ENCODE measurements at places on chromosomes 3 and 15.
A peak's percentile ranks its signal among the peaks of the same experiment; 100 is the strongest.

GRCh38 chr3:50265571-50265970 lies 3.4 kb upstream of the SEMA3B start:
- DNase-seq: no peak

- DNase-seq: no peak
These were observed 47.6 kb upstream of the ATP1B3 start for GRCh38 chr3:141828890-141829289.

DNA sequence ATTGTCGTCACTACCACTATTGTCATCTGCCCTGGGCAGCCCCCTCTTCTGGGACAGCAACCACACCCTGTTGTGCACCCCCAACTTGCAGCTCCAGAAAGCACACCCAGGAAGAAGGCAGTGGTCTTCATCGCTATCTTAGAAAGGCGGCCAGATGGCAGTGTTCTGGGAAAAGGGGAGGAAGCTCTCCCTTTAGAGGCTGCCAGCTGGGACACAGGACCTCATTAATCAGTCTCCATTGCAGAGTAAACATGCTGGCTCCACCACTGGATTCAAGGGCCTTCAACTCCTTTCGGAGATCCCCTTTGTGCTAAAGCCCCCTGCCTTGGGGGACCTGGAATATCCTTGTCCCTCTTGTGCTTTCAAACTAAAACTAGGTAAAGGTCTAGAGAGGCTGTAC lies 199.3 kb upstream of the LINGO1 start:
- peak; percentile 48 for DNase-seq

DNA sequence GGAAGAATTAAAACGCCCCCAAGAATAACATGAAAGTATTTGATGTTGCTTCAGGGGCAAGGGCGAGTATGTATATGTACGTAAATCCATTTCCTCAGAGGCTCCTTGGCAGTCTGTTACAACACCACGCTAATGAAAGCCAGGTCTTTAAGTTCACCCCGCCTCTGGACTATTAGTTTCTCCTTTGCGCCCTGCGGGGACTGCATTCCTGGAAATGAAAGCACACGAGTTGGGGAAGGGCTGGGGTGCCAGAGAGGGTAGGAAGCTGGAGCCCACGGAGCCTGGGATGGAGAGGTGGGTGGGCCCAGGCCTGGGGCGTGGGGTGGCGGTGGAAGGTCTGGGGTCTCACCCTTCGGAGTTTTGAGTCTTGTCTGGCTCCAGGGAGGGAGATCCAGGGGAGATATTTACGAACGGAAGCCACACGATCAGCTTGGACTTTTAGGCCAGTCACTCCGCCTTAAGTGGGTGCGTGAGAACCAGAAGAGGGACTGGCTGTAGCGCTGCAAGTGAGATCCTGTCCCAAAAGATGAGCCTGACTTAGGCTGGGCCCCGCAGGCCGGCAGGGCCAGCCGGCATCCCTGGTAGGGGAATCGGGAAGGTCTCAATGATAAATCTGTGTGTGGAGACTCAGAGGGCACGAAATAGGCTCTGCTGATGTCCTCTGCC lies 1.6 kb upstream of the PLCL2 start:
- no peak for DNase-seq

GRCh38 chr3:136733317-136733833 lies 18.8 kb downstream of the STAG1 start:
- no peak for DNase-seq

DNA sequence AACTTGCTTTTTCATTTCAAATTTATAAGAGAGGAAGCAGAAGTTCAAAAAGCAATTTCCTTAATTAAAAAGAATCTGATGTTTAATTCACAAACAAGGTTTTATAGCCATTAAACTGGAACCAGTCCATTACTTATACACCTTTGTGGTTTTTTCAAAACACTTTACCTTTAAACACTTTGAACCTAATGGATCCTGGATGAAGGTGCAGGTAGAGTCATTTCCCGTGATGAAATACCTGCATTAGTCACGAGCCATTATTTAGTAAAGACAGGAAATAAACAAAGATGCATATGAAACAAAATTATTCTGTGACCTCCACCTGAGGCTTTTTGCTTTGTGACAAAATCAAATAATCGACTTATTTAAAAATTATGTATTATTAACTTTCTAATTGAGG lies 341.7 kb upstream of the UBE2E2 start:
- no peak for DNase-seq

GRCh38 chr15:32651229-32651837 lies 9.8 kb downstream of the SCG5 start:
- no peak for DNase-seq

GRCh38 chr15:89122505-89123180 lies 34.4 kb downstream of the ABHD2 start:
- DNase-seq: no peak

- no peak for DNase-seq
These were observed 63.6 kb downstream of the KBTBD12 start for GRCh38 chr3:127978636-127979035.

DNA sequence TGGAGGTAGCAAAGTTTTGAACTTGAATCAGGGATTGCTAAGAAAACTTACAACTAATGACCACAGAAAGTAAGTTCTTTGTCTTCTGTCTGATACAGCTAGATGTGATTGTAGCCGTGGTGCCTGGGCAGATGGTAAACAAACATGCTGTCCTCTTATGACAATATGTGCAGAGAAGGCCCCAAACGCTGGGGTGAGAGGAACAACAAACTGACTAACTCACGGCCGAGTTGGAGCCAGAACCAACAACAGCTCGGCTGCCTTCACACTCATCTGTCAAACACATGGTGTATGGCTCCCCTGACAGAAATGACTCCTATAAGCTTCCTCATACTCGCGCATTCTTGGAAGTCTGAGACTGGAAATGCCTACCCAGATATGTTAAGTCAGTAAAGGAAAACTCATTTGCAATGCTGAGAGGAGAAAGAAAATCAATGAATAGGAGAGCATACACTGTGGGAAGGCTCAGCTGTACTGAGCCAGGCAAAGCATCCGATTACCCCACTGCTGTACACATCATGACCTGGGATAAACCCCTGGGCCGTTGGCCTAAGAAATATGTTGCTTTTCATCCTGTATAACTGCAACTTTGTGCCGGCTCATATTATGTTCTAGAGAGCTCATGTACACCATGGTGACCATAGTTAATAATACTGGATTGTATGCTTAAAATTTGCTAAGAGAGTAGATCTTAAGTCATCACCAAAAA lies 5.7 kb downstream of the THBS1 start:
- no peak for DNase-seq

DNA sequence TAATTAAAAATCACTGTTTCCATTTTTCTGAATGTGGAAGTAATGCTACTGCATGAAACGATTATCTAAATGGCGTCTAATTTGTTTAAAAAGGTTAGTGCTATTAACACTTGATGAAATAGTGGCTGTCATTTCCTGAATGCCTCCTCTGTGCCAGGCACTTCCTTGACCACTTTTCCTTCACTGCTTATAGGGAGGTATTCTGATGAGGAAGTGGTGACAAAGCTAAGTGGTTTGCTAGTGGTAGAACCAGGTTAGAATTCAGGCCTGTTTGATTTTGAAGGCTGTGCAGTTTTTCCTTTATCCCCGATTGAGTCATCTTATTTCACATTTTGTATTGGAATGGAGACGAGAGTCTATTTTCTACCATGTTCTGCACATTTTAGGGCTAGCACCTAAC lies 119.0 kb downstream of the USP13 start:
- no peak for DNase-seq

DNA sequence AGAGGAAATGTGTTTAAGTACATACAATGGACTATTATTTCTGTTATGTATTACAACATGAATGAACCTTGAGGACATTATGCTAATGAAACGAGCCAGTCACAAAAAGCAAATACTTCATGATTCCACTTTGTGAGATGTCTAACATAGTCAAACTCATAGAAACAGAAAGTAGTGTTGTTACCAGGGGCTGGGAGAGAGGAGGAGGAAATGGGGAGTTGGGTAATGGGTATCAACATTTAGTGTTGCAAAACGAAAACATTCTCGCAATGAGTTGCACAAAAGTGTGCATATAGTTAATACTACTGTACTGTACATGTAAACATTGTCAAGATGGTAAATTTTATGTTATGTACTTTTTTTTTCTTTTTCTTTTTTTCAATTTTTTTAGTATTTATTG lies 194.3 kb downstream of the IL5RA start:
- no peak for DNase-seq

GRCh38 chr3:136584728-136585127 lies 167.4 kb downstream of the STAG1 start:
- DNase-seq: no peak

DNA sequence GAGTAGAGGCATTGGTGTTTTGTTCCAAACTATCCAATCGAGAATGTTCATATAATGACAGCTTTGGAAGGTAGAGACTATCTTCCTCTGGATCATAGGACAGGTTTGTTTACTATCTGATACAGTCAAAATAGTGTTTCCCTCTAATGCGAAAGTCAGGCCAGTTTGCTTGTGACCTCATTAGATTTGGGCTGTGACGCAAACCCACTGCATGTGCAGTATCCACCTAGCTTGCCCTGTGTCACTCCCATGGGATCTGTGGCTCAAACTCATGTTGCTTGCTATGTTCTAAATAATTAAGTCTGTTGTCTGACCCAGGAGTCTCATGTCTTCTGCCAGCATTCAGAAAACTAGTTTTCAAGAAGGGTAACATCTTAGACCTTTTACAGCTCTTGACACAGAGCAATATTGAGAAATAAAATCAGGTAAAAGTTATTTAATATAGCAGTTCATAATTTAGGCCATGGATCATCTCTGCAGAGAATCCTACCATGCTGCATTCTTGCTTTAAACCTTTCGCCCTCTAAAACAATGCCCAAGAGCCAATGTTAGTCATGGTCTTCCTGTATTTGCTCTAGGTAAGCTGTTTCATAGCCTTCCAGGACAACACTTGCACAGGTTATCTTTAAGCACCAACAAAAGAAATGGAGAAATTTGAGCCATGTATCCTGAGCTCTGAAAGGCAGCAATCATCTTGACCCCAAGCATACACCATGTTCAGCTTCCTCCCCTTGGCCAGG lies 26.4 kb downstream of the NIT2 start:
- DNase-seq: no peak

DNA sequence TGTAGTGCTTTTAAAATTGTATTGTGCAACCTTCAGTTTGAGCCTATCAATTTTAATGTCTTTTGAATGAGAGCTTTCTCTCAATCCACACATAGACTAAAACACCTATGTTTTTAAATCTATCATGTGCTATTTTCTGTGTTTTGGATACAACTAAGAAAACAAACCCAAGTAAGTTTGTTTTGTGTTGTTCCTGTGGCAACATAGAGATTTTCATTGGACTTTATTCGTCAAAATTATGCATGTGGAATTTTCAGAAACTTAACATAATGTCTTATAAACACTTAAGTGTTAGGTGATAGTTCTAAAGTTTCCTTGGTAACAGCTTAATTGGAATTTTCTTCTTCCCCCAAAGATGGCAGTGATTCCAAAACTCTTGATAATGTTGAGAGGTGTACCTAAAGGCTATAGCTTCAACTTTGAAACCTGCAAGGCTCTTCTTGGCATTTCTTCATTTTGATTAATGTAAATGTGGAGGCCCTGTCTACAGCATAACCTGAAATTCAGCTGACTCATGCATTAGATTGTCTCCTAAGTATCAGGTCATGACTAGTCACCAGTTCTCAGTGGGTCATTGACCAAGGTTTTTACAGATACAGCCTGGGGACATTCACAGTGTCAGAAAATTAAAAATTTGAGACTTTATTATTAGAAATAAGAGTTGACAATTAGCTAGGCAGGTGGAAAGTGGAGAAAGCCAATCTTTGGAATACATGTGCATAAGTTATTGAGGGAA lies 44.4 kb downstream of the COL6A5 start:
- no peak for DNase-seq

- DNase-seq: no peak
These were observed 42.5 kb downstream of the CMTM6 start for GRCh38 chr3:32460031-32460749.

- DNase-seq: no peak
These were observed 54.2 kb upstream of the RPL32 start for GRCh38 chr3:12895391-12896062.

- DNase-seq: no peak
These were observed 8.1 kb downstream of the B2M start for GRCh38 chr15:44719293-44719999.

- DNase-seq: no peak
These were observed 60.3 kb downstream of the STRIT1 start for GRCh38 chr3:155233213-155233612.

DNA sequence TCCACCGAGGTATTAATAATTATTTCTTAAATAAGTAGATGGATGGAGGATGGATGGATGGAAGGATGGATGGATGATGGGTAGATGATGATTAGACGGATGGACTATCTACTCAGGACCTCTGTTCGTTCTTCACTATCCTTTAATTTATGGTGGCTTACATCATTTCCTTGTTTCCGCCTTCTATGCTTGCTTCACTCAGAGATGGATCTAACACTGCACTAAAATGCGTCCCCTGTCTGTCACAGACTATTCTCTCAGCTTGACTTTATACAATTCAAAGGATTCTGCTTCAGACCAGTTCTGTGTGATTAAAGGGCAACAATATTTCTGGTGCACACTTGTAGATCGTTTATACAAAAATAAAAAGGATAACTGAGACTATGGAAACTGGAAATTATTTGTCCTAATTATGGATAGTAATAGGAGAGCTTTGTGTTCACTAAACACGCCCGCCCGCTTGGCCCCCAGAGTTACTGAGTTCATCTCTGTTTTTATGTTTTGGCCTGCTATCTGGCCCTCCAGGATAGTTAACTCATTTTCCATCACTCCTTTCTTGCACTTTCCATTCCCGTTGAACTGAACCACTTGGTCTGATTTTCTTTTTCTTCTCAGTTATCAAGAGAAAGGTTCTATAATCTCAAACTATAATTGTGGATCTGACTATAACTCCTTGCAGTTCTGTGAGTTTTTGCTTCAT lies 41.4 kb upstream of the CA12 start:
- DNase-seq: no peak

DNA sequence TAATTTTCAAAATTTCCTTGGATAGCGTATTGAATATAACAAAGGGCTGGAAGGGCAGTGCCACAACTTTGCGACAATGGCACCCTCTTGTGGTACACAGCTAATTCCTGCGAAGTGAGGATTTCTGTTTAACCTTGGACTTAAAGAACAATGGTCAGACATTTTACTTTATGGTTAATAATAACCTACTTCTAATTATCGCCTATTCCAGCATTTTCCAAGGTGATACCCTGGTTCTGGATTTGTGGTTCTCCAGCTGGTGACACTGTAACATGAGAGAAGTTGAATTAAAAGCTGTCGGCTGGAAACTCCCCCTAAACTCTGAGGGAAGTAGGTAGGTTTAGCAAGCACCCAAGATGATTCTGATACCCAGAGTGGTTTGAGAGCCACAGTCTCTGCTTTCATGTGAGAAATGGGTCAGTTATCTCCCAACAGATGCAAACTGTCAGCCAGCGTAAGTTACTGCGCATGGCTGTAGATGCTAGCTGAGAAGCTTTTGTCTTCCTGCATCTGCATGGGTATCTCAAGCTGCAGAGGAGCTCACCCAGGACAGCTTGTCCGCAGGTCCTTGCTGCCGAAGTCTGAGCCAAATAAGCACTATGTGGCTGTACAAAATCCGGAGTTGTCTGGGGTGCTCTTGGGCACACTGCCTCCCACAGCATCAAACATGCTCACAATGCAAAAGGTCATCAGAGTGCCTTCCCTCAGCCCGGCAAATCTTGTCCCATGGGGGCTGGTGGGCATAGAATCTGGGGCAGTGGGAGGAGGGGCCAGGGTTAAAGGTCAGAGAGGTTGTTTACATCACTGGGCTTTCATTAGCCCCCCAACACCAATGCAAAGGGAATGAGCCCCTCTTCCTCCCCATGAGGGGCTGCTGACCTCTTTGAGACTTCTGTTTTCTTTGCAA lies 6.6 kb upstream of the CHSY1 start:
- DNase-seq: no peak

- DNase-seq: no peak
These were observed 138.3 kb downstream of the SQOR start for GRCh38 chr15:45773149-45773548.

- DNase-seq: no peak
These were observed 46.0 kb downstream of the KLHL25 start for GRCh38 chr15:85748729-85749128.

Measured in left forelimb (tissue), 1 donor.